Epithelial cell of proximal tubule (primary cell): ENCODE measurements at places on chromosomes 3 and 15. TPM values are rescaled to one million over a fixed set of nuclear protein-coding genes. Genes with fewer than 3 reads are reported as not detected.

Gene ZBED2
- total RNA-seq: 2.4 and 14.7 TPM in 2 replicates

Gene ROBO1
- total RNA-seq: 19.4 and 21.6 TPM in 2 replicates

Gene ZNF80
- not detected in 2 replicates for total RNA-seq

Gene USP13
- 9.3 and 10.3 TPM in 2 replicates for total RNA-seq

Gene HTR3E
- total RNA-seq: not detected in 2 replicates

Gene TTC21A
- total RNA-seq: 0.58 and 0.86 TPM in 2 replicates

Gene CCR3
- not detected in 2 replicates for total RNA-seq
